ENCODE measurements at places on chromosomes 5 and 9. TPM values are rescaled to one million over a fixed set of nuclear protein-coding genes. Genes with fewer than 3 reads are reported as not detected.

- DNase-seq = no peak
Observed at GRCh38 chr5:38384396-38384795, 126.0 kb downstream of the EGFLAM start.

DNA sequence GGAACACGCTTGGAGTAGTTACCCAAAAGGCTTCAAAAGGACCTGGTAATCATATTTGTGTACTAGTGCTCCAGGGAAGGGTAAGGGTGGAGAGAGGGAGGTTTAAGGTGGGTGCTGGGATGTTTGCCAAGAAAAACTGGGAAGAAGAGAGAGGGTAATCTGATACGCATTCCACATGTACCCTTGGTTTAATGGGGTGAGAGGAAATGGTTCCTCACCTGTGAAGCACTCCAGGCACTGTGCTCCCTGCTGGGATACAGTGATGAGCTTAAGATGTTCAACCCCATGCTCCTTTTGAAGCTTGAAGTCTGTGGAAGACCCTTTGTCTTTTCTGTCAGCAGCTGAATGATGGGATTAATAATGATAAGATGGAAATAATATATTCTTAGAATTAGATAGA, 98.4 kb downstream of the COX7C start:
- no peak for DNase-seq

DNA sequence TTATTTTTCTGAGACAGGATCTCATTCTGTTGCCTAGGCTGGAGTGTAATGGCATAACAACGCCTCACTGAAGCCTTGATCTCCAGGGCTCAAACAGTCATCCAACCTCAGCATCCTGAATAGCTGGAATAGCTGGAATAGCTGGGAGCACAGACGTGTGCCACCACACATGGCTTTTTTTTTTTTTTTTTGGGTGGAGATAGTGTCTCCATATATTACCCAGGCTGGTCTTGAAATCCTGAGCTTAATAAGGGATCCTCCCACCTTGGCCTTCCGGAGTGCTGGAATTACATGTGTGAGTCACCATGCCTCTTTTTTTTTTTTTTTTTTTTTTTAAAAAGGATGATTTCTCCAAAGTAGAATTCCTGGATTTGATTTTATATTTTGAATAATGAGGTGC, 60.7 kb downstream of the NSD1 start:
- no peak for DNase-seq

- DNase-seq = no peak
Observed at GRCh38 chr9:24071716-24072115, 245.7 kb upstream of the ELAVL2 start.

DNA sequence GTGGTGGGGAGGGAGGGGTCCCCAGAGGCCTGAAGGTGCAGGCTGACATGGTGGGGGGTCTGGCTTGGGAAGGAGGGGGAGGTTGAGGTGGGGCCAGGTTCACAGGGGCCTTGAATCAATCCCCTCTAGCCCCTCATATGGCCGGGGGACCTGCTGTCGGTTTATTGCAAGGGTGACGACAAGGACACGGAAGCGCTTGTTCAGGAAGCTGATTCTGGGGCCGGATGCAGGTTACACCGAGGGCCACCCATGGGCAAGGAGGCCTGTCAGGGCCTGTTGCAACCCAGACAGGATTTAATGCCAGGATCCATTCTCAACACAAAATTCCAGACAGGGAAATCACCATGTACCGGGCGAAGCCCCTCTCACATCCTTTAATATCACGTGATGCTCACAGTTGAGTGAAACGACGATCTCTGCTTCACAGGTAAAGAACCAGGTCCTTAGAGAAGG, 41.6 kb upstream of the SYNPO start:
- DNase-seq = no peak

- DNase-seq = no peak
Observed at GRCh38 chr9:81619353-81620001, 69.9 kb downstream of the TLE1 start.

- no peak for DNase-seq
Observed at GRCh38 chr9:23741351-23741750, 84.7 kb downstream of the ELAVL2 start.

- no peak for DNase-seq
Observed at GRCh38 chr9:121725008-121725775, 73.8 kb downstream of the DAB2IP start.

GRCh38 chr9:98101416-98101815, 17.6 kb downstream of the TRIM14 start:
- DNase-seq = no peak

- no peak for DNase-seq
Observed at GRCh38 chr9:130320723-130321481, 55.3 kb downstream of the HMCN2 start.

DNA sequence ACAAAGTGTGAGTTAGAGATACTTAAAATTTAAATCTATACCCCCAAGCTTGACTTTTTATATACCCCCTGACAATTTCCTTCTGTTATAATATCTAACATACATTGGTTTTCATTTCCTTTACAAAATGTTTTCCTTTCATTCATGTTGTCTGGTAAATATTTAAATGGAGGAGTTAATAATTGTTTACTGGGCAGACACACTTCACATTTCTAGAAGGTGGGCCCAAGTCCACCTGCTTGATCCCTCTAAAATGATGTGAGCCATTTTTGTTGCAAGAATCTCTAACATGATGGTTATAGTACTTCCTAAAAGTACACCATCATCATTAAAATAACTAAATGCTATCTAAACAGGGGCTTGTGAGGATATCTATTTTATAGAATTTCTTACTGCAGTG, 155.9 kb downstream of the FAM174A start:
- no peak for DNase-seq

GRCh38 chr5:160363211-160363610, 7.2 kb downstream of the C1QTNF2 start:
- no peak for DNase-seq

DNA sequence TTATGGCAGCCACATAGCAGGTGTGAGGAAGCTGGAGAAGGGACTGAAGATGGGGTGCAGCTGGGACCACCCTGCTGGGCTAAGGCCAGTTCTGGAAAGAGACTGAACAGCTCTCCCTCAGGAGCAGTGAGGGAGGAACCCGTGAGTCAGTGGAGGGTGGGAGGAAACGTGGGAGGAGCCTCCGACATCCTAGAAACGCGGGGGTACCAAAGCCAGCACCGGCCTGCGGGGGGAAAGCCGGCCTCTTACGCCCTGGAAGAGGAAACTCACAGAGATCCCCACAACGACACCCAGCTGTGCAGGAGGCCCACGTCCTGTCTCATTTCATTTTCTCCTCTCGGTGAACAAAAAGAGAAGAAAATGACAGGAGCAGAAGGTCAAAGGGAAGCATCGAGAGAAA, 185.8 kb upstream of the IRX4 start:
- DNase-seq = no peak

DNA sequence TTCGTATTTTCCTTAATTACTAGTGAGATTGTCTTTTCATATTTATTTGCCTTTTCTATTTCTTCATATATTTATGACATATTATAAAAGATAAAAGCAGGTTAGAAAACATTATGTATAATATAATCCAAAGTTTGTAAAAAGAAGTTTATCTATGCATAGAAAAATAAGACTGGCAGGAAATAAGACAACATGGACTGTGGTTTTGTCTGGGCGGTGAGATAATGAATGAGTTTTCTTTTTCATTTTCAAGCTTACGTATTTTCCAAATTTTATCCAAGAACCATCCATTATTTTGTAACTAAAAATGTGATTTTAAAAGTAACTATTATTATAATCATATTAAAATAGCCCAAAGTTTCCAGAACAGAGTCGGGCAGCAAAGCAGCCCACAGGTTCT, 109.8 kb upstream of the MVB12B start:
- no peak for DNase-seq

Gene BTNL9
- total RNA-seq = not detected

Gene ABCA1
- 0.09 TPM for total RNA-seq

Gene LECT2
- not detected for total RNA-seq

Gene PCDHGA3
- total RNA-seq = not detected
